Cortex of kidney (tissue), 1 donor: ENCODE measurements at places on chromosomes 5 and 9.

GRCh38 chr5:61816585-61817450 is 484.8 kb downstream of the ZSWIM6 start:
- no peak for DNase-seq

GRCh38 chr9:76405868-76406267 is 11.6 kb upstream of the RFK start:
- DNase-seq: no peak

DNA sequence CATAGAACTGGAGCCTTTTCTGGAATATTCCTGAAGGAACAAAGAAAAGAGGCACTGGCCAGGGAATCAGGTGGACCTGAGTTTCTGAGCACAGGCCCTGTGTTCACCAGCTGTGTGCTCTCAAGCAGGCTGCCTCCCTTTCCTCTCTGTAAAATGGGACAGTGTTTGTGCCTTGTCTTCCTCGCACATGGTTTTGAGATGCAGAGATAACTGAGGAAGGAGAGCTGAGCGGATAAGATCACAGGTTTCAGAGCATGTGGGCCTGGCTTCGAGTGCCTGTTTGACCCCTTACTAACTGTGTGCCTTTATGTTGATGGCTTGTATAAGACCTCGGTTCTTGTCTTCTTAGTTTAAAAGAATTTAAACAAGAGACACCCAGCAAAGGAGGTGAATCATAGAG is 46.2 kb upstream of the HAND1 start:
- no peak for DNase-seq

DNA sequence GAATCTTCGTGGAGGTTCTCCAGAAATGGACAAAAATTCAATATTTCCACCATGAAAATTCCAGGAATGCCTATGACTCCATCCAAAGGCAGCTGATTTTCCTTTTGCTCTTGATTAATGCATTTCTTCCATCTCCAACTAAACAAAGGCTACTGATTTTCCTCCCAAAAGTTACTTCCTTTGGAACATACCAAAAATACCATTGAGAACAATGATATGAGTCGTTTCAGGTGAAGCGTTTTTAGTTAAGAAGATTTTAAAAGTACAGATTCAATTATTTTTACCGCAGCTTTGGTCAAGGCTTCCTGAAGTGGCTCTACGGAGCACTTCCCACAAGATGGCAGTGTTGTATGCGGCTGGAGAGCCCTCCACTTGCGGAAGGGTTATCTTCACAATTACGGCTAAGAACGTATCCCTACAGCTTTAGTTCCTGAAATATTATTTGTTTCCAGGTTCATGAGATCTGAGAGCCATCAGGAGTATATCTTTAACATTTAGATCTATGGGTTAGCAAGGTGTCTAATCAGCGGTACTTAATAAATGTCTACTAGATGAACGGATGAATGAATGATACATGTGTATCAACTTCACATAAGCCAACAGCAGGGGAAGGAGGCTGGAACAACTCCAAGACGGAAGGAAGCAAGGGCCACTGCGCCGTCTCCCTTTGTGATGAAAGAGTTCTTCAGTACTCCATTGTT is 35.9 kb upstream of the ARSB start:
- DNase-seq: no peak

GRCh38 chr5:14869668-14870164 is 1.9 kb downstream of the ANKH start:
- DNase-seq: no peak

DNA sequence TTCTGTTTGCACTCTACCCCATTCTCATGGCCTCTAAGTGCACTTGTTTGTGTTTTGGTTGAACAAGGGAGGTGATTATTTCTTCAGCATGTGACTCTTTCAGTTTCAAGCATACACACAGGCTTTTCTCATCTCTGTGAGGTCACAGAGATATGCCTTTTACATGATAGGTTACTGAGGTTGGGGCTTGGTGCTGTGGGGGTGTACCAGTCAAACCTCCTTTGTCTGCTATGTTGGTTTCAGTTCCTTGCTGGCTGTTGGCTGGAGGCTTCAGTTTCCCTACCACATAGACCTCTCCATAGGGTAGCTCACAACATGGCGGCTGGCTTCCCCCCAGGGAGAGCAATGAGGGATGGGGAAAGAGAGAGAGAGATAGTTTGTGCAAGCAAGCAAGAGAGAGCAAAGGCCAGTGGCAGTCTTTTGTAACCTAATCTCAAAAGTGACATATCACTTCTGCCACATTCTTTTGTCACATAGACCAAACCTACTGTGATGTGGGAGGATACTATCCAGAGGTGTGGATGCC is 96.7 kb upstream of the SEMA6A start:
- DNase-seq: no peak

- no peak for DNase-seq
Measured at GRCh38 chr5:77635067-77635916, 3.2 kb downstream of the OTP start.

GRCh38 chr5:141392429-141393198 is at the start of gene PCDHGA8:
Gene PCDHGA8, plus strand, starts transcription at chr5:141392633. Its CDS starts 181 bp downstream, at chr5:141392814.
- DNase-seq: no peak

- DNase-seq: no peak
Measured at GRCh38 chr5:82821846-82822633, 255.2 kb downstream of the TMEM167A start.

DNA sequence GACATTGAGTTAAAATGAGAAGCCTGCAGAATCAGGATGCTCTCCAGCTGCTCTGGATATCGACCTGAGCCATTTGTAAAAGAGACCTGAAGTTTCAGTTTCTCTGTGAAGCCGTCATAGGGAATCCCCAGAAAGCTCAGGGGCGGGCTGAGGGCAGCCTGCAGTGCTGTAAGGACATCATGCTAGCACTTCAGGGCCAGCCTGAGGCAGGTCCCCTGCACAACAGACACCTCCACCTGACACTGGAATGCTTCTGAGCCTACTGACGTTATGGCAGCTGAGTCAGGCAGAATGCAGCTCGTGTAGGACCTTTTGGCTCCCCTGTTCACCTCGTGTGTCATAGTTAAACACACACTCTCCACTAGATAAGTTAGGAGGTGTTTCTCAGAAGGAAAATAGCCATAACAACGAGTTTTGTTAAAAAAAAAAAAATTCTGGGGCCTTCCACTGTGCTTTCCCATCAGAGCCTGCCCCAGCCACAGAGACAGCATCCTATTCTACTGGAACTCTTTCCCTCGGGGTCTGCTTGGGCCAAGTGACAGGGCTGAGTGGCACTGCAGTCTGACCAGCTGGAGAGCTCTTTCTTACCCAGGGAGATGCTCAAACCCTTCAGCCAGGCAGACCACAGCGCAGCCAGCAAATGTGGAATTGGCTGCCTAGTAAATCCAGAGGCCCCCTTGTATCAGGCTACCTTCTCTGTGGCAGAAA is 354.9 kb downstream of the DIRAS2 start:
- DNase-seq: no peak

- no peak for DNase-seq
Measured at GRCh38 chr9:87063246-87063645, 115.9 kb upstream of the GAS1 start.

- no peak for DNase-seq
Measured at GRCh38 chr5:159290741-159291140, 27.7 kb downstream of the UBLCP1 start.

DNA sequence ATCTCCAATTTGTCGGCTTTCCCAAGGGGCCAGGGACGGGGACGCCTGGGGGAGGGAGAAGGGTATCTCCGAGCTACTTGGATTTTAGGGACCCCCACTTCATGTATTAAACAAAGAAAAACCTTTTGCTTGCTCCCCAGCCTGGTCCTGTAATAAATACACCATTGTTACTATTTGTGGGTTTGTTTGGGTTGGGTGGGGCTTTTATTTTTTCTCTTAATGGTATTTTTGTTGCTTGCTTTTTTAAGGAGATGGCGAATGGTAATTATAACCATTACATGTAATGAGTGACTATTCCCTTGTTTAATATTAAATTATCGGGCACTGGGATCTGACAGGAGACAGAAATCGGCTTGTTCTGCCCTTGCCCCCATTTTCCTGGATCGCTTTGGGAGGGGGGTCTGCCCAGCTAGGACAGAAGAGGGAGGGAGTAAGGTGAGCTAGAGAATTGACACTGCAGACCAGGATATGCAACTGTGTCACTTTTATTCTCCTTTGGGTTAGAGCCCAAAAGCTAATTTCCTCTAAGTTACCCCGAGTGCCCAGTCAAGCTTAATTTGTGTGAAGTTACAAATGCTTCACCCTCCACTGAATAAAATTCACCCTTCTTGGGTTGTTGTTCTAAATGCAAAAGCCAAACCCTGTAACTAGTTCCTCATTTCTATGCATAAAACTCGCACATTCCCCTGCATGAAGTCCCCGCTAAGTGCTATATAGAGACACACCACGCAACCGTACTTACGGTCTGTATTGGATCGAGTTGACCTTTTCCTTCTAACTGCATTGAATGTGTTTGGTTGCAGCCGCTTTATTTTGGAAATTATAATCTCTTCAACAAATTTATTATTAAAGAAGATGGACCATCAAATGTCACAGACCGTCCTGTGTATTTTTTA is 1.6 kb upstream of the ZNF608 start:
- no peak for DNase-seq

- no peak for DNase-seq
Measured at GRCh38 chr5:72021651-72022357, 85.5 kb upstream of the MAP1B start.

- no peak for DNase-seq
Measured at GRCh38 chr5:120088836-120089235, 375.3 kb upstream of the PRR16 start.

GRCh38 chr5:134110382-134110781 is 4.1 kb upstream of the TCF7 start:
- no peak for DNase-seq

- DNase-seq: no peak
Measured at GRCh38 chr9:115922444-115922843, 231.1 kb upstream of the PAPPA start.

- no peak for DNase-seq
Measured at GRCh38 chr5:103232393-103232999, 26.1 kb upstream of the MACIR start.

DNA sequence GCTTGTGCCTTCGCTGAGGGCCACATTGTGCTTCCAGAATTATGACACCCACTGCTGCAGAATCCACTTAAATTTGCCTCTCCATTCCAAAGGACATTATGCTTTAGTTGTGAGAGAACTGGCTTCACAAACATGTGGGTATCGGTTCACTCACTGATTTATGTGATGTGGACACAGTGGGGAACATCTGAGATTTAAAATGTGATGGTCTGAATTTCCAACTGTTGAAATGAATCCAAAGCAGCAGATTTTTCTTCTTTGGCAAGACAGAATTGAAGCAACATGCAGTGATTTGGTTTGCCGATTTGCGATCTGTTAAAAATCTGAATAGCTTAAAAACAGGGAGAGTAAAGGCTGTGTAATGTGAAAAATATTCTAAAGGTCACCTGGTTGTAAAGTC is 20.3 kb downstream of the PCSK5 start:
- no peak for DNase-seq

GRCh38 chr5:2783223-2783622 is 31.7 kb upstream of the IRX2 start:
- no peak for DNase-seq

DNA sequence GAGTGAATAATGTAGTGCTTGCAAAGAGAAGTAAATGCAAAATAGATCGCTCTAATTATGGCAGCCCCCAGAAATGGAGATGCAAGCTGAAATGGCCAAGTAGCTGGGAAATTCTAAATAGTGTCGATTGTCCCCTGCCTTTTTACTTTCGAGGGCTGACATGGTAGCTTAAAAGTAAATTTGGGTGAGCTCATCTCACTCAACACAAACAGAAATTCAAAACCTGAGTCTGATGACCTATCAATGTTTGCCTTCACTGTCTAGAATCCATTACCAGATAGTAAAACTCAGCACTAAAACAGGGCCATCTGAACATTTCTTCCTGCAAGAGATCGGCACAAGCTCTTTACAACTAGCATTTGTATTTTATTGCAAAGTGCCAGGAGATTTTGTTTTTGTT is 7.0 kb upstream of the LHX2 start:
- DNase-seq: no peak

DNA sequence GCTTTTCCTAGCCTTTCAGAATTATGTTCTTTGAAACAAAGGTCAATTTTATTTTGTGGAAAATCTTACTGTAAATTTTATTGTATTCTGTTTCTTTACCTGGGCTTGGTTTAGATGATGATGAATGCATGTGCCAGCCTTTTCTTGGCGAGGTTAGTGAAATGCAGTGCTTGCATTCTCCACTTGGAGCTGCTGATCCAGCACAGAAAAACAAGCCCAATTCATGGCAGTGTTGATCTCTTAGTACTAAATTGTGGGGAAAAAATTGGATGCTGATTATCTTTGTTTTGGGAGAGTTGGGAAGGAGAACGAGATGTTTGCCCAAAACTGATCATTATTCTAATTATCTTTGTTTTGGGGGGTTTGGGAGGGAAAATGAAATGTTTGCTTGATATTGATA is 3.7 kb downstream of the HABP4 start:
- DNase-seq: no peak

- DNase-seq: no peak
Measured at GRCh38 chr9:18739641-18740318, 265.8 kb downstream of the ADAMTSL1 start.

- no peak for DNase-seq
Measured at GRCh38 chr5:122314036-122314435, 2.0 kb downstream of the SNCAIP start.

- DNase-seq: no peak
Measured at GRCh38 chr5:172775326-172776234, 4.6 kb upstream of the DUSP1 start.

- no peak for DNase-seq
Measured at GRCh38 chr9:98823666-98824334, 16.3 kb downstream of the GALNT12 start.

DNA sequence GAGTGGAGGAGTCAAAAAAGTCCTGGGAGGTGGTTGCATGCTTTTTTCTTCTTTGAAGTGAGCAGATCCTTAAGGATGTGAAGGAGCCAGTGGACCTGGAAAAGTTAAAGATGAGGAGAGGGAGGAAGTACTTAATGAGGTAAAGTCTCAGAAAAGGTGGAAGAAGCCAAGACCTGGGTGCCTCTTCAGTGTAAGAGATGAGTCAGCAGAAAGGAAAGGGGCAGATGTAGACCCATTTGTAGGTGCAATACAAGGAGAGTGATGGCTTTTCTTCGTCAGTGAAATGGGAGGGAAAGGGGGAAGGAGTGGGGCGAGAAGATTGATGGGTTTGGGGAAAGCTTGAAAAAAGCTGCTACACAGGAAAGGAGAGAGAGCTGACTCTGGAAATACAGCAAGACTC is 82.9 kb downstream of the ANGPTL2 start:
- no peak for DNase-seq

DNA sequence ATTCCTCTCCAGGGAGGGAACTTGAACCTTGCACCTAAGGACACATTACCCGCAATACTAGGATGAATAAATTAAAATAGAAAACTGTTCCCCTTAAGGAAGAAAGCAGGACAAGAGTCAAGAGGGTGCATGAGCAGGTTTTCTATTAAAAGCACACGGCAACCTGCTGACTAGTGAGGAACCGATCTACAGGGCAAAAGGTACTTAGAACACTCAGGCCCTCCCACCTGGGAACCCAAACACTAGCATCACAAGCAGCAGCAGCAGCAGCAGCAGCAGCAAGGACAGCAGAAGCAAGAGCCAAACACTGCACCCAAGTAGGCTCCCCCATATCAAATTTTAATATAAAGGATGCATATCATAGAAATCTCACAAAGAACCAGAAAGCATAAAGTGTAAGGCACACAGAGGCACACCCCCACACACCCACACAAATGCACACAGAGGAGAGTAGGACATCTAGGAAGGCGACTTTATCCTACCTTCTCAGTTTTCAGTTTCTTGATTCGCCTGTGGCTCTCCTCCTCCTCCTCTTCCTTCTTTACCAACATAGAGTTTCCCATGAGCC is 2.8 kb downstream of the ZNF608 start:
- DNase-seq: no peak
